Fibroblast of upper back skin (primary cell): ENCODE measurements at places on chromosomes 2 and 18.
A peak's percentile ranks its signal among the peaks of the same experiment; 100 is the strongest.

GRCh38 chr2:230343747-230344146 lies 16.8 kb downstream of the SP140L start:
- DNase-seq: no peak

GRCh38 chr2:234950730-234951663 lies 820 bp upstream of the SH3BP4 start:
- DNase-seq: peak; percentile 51

- no peak for DNase-seq
These were observed 22.0 kb upstream of the KCNF1 start for GRCh38 chr2:10889651-10890215.

- no peak for DNase-seq
These were observed 38.3 kb downstream of the DHRS9 start for GRCh38 chr2:169107645-169108044.

DNA sequence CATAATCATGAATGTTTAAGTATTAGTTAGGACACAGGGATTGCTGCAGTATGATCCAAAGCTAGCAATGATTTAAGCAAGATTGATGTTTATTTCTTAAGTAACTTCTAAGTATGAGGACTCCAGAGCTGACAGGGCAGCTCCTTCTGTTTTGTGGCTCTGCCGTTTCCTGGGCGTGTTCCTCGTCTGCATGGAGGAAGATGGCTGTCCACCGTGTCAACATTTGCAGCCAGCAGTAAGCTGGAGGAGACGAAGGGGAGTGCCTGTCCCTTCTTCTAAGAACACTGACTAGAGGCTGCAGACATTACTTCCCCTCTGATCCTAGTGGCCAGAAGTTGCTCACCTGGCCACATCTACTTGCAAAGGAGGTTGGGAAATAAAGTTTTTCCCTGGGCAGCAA lies 144.1 kb downstream of the MYO1B start:
- DNase-seq: no peak

- DNase-seq: peak; percentile 1
These were observed 723.2 kb downstream of the DPP10 start for GRCh38 chr2:115165529-115166109.

DNA sequence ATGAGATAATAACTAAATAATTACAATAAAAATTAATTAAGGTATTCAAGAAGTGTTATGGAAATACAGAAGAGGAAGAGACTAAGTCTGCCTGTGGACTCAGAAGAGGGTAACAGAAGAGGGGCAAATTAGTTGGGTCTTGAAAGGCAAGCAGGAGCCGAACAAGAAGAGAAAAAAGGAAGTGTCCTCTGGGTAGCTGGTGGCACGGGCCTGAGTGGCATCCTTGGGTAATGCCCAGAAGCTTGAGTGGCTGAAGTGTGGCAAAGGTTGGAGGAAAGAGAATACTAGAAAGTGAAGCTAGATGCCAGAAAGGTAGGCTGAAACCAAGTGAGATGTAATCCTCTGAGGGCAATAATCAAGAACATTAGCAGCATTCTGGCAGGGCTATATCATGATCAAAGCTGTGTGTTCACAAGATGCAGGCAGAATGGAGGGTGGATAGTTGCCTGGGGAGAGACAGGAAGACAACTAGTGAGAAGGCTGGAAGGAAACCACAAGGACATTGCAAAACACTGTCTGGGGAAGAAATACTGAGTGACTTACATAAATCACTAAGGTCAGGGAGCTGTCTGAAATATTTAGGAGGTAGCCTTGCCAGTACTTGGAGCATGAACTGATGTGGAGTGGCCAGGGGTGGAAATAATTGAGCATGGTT lies 16.2 kb downstream of the DOCK10 start:
- peak; percentile 96 for DNase-seq

- DNase-seq: no peak
These were observed 3.4 kb downstream of the MAP4K3 start for GRCh38 chr2:39433586-39434195.

- no peak for DNase-seq
These were observed 4.3 kb upstream of the FAM98A start for GRCh38 chr2:33603416-33603815.

DNA sequence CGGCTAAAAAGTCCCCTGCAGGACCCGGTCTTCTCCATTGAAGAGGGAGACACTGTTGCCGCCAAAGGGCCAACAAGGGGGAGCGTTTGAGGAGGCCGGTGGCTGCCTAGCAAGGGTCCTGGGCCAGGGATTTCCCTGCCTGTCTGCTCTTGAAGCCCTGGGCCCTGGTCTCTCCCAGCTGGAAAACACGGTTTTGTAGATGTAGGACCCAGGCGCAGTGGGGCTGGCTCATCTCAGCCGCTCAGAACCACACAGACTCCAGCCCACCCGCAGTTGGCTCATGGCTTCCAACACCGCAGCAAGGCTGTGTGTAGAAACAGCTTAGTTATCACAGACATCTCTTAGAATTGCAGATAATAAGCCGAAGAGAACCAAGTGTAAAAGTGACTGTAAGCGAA lies 57.1 kb upstream of the TWIST2 start:
- peak; percentile 59 for DNase-seq

- no peak for DNase-seq
These were observed 19.1 kb upstream of the STPG4 start for GRCh38 chr2:47173986-47174732.

- peak; percentile 47 for DNase-seq
These were observed 41.4 kb downstream of the OXER1 start for GRCh38 chr2:42722320-42723190.

DNA sequence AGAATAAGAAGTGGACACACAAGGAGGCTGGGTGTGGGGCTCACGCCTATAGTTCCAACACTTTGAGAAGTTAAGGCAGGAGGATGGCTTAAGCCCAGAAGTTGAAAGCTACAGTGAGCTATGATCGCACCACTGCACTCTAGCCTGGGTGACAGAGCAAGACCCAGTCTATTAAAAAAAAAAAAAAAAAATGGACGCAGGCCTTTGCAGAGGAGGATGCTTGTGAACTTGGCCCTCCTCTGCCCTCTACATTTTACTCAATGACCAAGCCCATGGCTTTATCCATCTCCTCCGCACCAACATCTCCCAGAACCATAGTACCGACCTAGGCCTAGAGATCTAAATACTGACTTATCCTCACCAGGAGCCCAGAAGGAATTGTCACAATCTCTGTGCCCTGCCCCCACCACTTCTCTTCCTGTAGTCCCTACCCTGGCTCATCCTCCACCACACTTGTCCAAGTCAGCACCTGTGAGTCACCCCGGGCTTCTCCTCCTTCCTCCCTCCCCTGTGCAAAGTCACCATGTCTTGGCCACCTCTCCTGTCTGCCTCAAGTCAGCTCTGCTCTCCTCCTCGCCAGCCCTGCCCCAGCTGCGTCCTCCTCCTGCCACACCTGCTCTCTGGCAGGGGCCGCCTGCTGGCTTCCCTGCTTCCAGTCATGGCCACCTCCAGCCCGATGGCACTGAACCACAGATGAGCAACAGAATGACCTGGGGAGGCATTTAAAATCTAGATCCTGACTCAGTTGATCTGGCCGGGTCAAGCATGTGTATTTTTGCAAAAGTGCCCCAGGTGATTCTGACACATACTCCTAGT lies 35.8 kb upstream of the ASPRV1 start:
- peak; percentile 46 for DNase-seq

- DNase-seq: no peak
These were observed 873.7 kb downstream of the CNTNAP5 start for GRCh38 chr2:124898827-124899226.

- DNase-seq: no peak
These were observed 5.1 kb downstream of the PLEKHA3 start for GRCh38 chr2:178485356-178485755.

DNA sequence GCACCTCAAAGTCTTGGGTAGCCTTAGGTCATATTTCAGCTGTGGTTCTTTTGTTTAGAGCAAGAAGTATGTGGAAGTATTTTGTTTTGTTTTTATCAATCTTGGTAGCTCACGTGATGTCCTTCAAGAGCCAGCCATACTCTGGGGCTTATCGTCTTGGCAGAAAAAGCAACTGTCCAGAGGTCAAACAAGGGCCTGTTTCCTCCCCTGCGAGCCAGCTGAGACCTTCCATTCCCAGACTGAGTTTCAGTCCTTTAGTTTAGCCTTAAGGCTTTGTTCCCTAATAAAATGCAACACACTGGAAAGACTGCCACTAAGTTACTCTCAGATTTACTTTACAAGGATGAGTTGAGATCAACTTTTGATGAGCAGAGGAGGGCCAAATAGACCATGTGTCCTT lies 63.5 kb downstream of the TXNL1 start:
- no peak for DNase-seq

DNA sequence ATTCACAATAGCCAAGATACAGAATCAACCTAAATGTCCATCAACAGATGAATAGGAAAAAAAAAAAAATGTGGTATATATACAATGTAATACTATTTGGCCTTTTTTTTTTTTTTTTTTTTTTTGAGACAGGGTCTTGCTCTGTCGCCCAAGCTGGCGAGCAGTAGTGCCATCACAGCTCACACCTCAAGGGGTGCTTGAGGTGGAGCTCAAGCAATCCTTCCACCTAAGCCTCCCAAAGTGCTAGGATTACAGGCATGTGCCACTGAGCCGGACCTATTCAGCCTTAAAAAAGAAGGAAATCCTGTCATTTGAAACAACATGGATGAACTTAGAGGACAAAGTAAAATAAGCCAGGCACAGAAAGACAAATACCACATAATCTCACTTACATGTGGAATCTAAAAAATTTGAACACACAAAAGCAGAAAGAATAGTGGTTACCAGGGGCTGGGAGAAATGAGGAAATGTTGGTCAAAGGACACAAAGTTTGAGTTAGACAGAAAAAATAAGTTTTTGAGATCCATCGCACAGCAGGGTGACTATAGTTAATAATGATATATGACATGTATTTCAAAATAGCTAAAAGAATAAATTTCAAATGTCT lies 26.0 kb downstream of the TLK1 start:
- peak; percentile 11 for DNase-seq

- no peak for DNase-seq
These were observed 468 bp downstream of the PIKFYVE start for GRCh38 chr2:208266553-208266893.

DNA sequence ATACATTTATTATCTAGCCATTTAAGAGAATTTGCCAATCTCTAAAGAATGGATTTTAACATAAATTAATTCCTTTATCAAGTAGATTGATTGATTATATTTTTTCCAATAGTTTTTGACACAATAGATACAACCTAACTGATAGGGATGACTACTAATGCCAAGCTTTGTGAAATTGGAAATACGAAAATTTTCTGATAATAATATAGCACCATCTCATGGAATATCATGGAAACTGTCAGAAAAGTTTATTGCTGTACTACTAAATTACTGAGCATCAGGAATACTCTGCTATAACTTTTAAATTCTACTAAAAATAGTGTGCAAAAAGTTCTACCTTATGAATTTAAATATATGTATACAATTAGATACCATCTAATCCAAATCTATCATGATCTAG lies 101.8 kb upstream of the MAP2 start:
- no peak for DNase-seq

- no peak for DNase-seq
These were observed 13.3 kb upstream of the LCLAT1 start for GRCh38 chr2:30433541-30434299.

GRCh38 chr2:52704251-52704650 lies 1063.4 kb upstream of the CHAC2 start:
- DNase-seq: no peak

DNA sequence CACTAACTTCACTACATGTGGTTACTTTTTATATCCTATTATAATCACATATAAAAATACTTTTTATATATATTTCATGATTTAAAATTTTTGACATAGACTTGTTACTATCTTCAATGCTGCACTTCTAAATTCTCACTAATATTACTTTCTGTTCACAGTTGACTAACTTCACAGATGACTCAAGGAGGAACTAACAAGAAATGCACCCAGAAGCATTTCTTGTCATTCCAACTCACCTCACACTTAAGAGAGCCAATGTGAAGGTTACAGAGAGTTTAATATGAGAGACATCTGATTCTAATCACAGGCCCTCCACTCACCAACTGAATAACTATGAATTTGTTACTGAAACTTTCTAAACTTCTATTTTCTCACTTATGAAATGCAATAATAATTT lies 399.8 kb upstream of the SLC8A1 start:
- peak; percentile 3 for DNase-seq

GRCh38 chr2:48412443-48413250 lies 117.3 kb upstream of the STON1 start:
- no peak for DNase-seq

- no peak for DNase-seq
These were observed 286.0 kb downstream of the ZEB2 start for GRCh38 chr2:144233733-144234541.

DNA sequence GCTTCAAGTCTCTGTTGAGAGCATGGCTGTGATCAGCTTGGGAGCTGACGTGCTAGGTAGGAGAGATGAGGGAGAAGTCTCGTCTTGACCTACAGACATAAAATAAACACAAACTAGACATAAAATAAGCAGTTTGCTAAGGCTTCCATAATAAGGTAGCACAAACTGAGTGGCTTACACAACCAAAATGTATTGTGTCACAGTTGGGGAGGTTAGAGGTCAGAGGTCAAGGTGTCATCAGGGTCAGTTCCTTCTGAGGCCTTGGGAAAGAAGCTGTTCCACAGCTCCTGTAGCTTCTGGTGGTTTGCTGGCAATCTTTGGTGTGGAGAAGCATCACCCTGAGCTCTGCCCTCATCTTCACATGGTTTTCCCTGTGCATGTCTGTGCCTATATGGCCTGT lies 20.2 kb downstream of the DAW1 start:
- no peak for DNase-seq

DNA sequence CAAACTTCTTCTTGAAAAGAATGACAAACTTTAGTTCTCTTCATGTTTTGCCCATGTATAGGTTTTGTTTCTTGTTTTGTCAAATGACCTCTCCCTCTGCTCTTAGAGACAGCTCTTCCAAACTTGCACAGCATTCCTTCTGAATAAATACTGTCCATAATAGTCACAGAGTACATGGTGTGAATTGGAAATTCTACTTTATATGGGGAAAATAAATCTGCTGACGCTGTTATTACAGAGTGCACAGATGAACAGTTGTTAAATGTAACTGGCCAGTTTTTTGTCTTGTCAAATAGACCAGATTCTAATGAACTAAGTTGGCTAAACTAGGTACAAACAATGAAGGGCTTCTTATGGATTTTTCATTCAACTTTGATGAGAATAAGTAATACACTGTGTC lies 115.8 kb upstream of the DTNA start:
- no peak for DNase-seq

DNA sequence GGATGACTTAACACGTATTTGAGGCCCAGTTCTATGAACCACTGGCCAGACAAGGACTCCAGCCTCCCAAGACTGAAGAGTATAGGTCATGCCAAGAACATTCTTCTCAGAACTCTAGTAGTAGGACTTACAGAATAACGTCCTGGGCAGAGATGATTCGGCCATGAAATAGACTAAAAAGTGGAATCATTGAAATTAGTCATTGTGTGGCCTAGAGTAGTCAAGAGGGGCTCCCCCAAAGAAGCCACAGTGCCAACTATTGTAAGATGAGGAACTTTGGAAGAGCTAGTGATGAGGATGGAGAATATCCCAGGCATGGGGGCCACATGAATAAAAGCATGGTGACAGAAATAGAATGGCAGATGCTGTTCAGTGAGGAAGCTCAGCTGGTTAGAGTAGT lies 101.1 kb downstream of the TRIB2 start:
- no peak for DNase-seq
